Hematopoietic multipotent progenitor cell treated with erythropoietin and hydrocortisone succinate and interleukin-3 and kit ligand, for 17 days (in vitro differentiated cells): ENCODE measurements at places on chromosomes 2 and 18.

GRCh38 chr18:54878159-54878622, 49.9 kb downstream of the RAB27B start:
- DNase-seq = no peak

DNA sequence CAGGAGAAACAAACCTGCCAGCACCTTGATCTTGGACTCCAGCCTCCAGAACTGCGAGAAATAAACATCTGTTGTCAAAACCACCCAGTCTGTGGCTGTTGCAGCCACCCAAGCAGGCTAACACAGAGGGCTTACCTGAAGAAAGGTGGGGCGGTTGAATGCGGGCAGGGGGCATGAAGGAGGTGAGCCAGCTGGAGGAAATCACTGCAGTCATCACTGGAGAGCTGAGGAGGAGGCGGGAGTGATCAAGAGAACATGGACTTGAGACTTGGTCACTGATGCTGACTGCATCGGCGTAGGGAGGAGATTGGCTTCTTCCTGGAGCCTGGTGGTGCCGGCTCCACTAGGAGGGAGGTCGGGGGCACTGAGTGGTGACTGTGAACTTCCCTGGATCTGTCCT, 14.6 kb upstream of the ARMC9 start:
- no peak for DNase-seq

GRCh38 chr18:50724751-50725151, 95.1 kb downstream of the MRO start:
- no peak for DNase-seq

DNA sequence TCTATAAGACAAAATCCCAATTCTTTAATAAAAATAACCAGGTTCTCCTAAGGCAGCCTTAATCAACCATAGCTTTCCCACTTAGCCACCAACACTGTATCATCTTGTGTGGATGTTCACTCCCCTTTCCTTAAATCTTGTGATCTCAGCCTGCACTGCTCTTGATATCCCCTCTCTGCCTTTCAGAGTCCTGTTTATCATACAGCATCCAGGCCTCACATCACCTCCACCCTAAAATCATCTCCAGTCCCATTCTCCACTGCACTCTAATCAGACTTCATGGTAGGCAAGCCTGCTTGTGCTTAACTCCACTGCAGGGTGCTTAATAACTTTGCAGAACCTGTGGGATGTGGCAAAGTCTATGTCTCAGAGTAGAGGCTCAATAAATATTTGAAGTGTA, 18.8 kb downstream of the ARHGAP15 start:
- DNase-seq = peak; percentile 64

GRCh38 chr2:202270487-202270886, 4.9 kb downstream of the NOP58 start:
- DNase-seq = no peak

DNA sequence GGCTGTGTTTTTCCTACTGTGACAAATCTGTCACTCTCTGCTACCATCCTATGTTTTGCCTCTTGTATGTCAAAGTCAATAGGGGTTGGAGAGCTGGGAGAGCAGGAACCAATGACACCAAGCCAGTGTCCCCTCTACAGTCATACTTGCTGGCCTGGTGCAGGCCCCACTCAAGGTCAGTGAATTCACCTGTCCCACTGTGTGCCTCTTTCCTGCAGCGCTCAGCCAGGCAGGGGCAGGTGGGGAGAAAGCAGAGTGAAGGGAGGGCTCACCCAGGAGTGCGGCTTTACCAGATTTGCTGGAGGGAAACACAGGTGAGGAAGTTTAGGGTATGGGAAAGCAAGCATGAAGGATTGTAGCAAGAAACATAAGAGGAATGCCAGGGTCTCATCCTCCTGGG, 114.5 kb downstream of the GYPC start:
- no peak for DNase-seq

DNA sequence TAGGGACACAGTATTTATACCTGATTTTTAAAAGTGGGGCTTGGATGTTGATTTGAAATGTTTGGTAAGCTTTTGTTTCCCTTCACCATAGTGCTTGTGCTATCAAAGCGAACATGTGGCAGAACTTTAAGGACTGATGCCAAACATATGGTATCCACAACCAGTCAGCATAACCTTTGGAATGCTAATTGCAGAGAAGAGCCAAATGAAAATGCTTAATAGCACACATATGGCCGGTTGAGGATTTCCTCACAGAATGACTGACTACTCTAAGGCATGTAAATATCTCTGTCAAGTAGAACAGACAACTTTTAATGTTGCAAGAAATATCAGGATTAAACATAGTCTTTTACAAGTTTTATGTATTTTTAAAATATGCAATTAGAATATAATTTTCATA, 120.9 kb upstream of the COL3A1 start:
- DNase-seq = no peak

DNA sequence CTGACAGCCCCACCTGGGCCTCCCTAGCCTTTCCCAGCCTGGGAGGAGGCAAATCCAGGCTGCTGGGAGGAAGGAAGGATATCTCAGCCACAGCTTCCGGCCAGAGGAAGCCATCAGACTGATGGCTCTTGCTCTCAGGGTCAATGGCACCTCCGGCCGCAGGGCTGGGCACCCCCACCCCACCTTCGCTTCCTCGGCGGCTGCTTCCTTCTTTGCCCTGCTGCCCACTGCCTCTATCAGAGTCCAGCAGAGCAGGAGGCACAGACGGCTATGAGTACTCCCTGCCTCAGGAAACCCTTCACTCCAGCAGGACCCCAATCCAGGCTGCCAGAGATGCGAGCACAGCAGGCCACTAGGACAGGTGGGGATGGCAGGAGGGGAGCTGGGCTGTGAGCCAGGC, 3.3 kb downstream of the SEMA4C start:
- DNase-seq = no peak

GRCh38 chr2:21486445-21486844, 362.7 kb downstream of the TDRD15 start:
- DNase-seq = no peak

- DNase-seq = no peak
Measured at GRCh38 chr2:240166191-240166590, 25.7 kb upstream of the OTOS start.

- DNase-seq = no peak
Measured at GRCh38 chr2:106847366-106847765, 38.6 kb downstream of the ST6GAL2 start.

- DNase-seq = no peak
Measured at GRCh38 chr2:151025816-151026215, 235.8 kb downstream of the RBM43 start.

DNA sequence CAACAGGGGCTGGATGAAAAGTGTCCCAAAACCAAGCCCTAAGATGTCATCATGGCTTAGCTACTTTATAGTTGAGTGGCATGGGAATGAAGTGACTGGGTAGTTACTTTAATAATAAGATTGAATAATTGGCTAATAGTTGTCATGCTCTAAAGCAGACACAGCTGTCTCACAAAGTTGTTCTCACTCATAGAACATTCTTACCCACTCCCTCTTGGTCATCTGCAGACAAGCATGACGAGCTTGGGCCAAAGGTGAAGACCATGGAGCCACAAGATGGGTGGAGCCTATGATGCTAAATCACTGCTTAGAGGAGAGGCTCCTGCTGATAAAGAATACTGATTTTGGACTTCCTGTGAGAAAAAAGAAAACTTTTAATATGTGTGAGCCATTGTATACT, 62.4 kb upstream of the MMADHC start:
- DNase-seq = no peak

DNA sequence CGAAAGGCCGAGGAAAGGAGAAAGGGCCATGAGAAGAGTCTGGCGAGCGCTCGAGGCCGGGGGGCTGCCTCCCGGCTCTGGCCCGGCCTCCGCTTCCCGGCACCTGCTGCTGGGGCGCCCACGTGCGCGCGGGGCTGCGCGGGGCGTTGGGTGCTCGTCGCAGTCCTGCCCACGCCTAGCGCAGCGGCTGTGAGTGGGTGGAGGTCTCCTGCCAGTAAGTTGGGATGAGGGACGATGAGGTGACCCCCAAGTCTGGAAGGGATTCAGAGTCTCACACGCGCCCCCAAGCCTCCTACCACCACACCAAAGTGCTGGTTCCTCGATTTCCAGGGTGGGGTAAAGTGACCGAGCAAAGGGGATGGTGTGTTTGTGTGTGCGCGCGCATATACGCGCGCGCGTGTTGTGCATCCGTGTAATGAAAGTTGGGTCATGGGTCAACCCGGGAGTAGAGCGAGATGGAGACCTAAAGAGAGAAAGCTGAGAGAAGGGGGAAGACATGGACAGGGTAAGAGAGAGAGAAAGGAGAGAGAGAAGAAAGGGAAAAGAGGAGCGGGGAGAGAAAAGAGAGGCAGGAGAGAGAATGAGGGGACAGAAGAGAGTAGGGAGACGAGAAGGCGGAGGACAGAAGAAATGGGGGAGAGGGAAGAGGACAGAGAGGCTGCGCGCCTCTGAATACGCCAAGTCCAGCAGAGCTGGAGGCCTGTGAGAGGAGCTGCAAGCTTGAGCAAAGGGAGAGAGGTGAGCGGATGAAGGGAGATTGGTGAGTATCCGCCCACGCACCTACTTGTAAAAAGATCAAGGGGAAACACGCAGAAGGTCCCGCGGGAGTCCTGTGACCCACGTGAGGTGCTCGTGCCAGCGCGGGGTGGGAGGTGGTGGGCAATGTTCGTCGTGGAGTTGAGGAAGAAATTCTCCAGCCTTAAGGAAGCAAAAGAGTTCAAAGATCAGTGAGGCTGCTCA, 1.7 kb upstream of the NETO1 start:
- DNase-seq = no peak

- DNase-seq = no peak
Measured at GRCh38 chr2:85324639-85325465, 2.9 kb downstream of the TGOLN2 start.

GRCh38 chr2:122634256-122634655, 878.8 kb downstream of the TSN start:
- no peak for DNase-seq

- DNase-seq = no peak
Measured at GRCh38 chr2:112829961-112830681, 6.5 kb downstream of the IL1B start.

GRCh38 chr2:14016289-14016955, 616.1 kb upstream of the LRATD1 start:
- no peak for DNase-seq

GRCh38 chr2:200450288-200450687, 59.6 kb downstream of the KCTD18 start:
- no peak for DNase-seq

DNA sequence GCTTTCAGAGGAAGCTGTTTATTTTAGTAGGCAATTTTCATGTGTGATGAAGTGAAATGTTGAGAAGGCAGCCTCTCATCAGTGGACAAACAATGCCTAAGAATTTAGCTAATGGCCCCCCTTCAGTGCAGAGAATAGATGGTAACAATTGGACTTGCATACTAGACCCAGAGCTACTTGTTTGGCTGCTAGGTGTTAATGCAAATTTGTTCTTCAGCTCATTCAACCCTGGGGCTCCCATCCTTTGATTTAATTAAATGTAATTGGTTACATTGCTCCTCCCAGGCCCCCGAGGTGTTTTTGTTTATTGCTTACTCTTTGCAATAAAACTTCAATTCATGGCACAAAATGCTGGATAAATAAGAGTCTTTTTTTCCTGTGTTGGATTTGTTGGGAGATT, 68.6 kb downstream of the CAMKMT start:
- no peak for DNase-seq

DNA sequence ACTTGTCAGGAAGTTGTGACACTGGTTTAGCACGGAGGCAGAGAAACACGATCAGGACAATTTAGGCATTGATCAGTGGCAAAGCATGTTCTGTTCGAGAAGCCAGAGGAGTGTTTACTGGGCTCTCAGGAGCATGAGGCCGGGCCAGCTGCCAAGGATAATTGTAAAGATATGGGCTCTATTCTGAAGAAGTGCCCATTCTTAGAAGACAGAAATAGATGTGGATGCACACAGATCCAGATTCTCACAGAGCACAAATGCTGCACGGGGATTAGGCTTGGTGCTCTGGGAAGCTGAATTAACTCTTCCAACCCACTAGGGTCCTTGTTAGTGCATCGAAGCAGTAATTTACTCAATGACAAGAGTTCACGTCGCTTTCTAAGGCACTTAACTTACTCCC, 16.2 kb downstream of the AFF3 start:
- no peak for DNase-seq

GRCh38 chr2:11393711-11394236, 49.3 kb upstream of the ROCK2 start:
- no peak for DNase-seq

- DNase-seq = no peak
Measured at GRCh38 chr2:240500561-240501423, 57.0 kb downstream of the ANKMY1 start.

DNA sequence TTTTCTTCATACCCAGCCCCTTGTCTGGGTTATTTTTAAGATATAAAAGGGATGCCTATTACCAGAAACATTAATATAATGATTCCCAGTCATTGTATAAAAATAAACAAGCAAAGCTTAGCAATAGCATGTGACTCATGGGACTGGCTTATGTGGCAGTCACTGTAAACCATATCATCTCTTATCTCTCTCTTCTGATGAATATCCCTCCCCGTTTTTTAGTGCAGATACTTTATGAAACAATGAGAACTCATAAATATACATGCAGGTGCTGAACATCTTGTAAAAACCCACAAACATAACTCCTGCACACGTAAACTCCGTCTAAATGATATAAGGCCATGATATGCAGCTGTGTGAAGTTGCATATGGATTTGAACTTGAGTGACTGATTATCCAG, 154.9 kb downstream of the MGAT5 start:
- DNase-seq = no peak

DNA sequence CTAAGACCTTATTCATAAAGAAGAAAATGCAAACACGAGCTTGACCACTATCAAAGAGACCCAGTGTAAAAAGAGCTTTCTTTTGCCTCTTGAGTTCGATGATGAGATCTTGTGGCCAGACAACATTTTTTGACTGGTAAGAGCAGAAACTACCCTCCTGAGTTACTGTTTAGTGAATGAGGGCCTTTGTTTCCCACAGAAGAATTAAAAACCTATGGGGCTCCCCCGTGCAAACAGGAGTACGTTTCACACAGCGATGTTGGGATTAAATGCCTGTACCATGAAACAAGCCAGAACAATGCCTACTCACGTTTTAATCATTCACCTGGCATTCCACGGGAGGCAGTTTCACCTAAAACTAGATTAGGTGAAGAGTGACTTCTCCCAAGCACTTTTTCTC, 36.0 kb downstream of the MYCN start:
- no peak for DNase-seq

- DNase-seq = no peak
Measured at GRCh38 chr2:17661460-17661859, 92.2 kb downstream of the SMC6 start.

- no peak for DNase-seq
Measured at GRCh38 chr2:3001615-3002560, 375.7 kb downstream of the EIPR1 start.

GRCh38 chr2:206084439-206084869, 1.5 kb downstream of the INO80D start:
- peak; percentile 73 for DNase-seq

DNA sequence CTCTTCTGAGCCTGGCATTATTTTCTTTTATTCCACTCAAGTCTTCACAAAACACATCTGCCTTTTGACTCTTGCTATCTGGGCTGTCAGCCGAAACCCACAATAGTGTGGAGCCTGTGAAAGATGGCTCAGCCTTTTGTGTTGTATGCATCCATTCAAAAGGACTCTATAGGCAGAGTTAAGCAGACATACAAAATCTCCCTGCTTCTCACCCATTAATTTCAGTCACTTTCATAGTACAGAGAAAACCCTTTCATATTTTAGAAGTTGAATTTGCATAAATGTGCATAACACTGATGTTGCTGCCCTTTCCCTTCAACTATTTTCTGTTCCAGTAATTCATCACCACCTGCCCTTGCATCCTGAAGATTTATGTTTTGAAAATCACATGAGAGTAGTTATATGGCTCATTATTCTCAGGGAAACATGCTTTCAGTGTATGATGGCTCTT, 154.6 kb downstream of the EVA1A start:
- DNase-seq = no peak

- DNase-seq = no peak
Measured at GRCh38 chr2:191907091-191907490, 60.2 kb upstream of the CAVIN2 start.
